ENCODE measurements at places on chromosomes 3 and 15.

DNA sequence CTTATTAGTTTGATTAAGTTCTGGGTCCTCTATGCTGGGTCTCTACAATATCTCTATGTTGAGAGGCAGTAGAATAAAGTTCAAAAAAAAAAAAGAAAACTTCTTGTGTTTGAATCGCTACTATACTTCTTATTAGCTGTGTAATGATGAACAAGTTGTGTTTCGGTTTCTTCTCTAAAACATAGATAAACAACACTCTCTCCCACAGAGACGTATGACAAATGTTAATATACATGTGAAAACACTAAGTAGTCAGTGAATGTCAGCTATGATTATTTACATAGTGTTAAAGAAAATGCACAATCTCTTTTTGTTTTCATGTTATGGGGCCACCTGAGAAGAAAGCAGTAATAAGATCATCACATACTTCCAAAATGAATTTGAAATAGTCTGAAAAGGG lies 45.3 kb downstream of the ACAP2 start:
- no peak for DNase-seq

DNA sequence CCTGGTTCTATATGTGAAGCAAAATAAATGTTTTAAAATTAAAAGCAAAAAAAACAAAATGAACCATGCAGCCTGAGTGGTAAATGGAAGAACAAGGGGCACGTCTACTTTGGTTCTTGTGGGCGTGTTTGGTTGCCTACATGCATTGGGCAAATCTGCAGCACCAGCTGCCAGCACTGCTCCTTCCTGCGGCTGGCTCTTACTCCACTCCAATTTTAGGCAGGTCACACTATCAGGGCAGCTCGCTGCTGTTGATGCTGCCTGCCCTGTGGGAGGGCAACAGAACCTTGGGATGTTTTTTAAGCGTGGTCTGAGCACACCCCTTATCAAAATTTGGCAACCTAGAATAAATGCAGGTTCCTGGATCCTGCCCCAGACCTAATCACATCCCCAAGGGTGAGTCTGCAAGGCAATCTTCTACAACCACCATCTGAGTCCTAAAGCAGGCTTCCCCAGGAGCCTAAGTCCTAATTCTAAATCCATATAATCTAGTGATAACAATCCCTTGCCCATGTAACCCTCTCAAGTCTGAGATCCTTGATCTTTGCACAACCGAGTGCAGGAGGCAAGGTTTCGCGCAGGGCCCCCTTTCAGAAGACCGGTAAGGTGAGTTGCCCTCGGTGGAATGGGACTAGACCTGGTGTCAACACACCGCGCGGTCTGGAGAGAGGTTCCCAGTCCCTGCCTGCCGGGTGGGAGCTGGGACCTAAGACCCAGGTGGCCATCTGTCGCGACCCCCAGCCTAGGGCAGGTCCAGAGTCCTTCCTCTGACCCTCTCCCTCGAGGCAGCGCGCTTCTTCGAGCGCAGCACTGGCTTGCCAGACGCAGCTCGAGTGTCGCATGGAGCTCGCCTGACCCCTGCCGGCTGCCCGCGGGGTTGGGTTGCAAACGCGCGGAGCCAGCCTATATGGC lies 15.9 kb downstream of the IVD start:
- DNase-seq, result peak; percentile 69

- DNase-seq, result no peak
These were observed 85.2 kb upstream of the CHL1 start for GRCh38 chr3:111143-112069.

DNA sequence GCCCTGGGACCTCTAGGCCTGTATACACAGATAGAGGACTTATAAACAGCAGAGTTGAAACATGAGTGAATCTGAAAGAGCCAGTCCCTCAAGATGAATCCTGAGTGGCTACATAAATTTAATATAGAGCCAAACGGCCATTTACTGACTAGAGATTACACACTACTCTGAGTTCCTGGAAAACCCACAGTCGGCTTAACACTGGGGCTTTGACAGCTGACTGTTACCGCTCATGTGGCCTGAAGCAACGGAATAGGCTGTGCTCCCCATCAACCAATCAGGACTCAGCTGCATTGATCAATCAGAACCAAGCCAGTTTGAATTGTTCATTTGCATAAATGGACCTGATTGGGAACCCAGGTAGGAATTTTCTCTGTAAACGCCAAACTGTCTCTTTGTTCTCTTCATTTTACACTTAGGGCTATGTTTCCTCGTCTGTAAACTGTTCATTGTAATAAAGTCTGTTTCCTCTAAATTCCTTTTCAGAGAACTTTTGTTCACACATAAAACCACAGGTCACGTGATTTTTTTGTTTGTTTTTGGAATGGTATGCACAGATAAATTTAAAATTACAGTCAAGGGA lies 40.5 kb downstream of the CCNL1 start:
- no peak for DNase-seq

DNA sequence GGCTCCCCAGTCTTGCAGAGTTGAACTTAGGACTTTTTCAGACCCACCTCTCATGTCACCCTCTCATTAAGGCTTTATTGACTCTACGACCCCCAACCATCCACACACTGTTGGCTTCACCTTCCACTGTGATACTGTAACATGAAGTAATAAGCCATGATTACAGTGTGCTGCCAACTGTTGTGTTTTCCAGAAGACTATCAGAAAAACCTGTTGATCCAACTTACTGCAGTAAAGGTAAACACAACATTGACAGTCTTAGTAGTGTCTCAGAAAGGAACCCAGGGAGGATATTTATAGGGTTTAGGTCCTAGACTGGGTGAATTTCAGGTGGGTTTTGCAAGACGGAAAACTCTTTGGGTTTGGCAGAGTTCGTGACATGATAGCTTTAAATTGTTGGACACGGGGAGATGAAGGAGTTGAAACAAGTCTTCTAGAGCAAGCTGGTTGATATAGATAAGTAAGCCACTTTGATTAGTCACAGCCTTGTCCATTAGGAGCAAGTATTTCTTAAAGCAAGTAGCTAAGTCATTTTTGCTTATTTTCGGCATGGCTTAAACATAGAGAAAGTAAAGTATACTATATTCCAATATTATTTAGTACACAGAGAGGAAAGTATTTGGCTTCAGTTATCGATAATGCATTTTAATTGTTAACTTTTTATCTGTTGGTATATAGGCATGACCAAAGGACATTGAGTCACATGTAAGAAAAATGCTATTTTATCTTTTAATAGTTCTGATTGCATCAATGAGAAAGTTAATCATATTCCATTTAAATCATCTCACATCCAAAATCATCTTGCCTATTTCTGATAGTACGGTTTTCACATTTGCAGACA lies 2.4 kb upstream of the COL6A5 start:
- no peak for DNase-seq

- DNase-seq, result no peak
These were observed 109.5 kb downstream of the RARB start for GRCh38 chr3:25537516-25537915.

- DNase-seq, result no peak
These were observed 84.4 kb downstream of the BDH1 start for GRCh38 chr3:197471221-197472010.

DNA sequence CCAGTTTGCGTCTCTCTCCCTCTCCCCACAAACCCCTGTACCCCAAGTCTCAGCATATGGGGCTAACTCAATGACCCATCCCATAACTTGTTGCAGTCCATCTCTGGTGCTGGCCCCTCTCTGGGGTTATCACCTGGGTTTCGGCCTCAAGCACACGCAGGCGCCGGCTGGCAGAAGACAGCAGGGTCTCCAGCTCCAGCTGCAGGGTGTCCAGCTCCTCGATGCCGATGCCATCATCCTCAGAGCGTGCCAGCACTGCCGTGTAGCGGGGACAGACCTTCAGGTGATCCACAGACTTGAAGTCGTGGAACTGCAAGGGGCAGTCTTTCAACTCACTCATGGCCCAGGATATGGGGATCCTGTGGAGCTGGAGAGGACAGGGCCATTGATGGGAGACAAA lies 1.1 kb downstream of the TADA3 start:
- DNase-seq, result no peak

DNA sequence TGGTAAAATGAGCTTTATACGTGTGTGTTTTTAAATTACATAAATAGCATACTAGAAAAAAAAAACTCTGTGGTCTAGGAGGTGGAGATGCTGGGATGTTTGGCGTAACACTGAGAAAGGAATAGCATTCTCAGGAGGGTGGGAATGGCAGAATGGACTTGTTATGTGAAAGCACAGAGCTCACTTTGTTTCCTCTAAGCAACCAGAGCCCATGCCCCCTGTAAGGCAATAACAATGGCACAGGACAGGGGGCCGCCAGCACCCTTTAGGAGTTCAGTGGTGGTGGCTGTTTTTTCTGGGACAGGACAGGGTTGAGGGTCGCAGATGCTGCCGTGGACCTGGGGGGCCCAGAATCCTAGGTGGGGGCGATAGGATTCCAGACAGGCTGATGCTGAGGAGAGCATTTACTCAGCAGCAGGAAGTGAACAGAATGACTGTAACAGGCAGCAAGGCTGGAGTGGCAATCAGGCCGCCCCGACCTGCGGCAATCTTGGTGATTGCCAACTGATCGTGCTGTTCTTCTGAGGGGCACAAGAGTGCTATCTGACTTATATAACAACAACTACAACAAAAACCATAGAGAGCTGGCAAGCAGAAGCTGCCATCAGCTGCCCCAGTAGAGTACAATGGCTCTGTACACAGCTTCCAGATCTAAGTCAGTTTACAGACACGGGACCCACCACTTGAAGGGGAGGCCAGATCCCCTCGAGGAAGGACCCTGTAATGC lies 160.4 kb downstream of the UACA start:
- no peak for DNase-seq

- DNase-seq, result no peak
These were observed 210.2 kb downstream of the TJP1 start for GRCh38 chr15:29612096-29612495.

GRCh38 chr15:79025201-79025600 lies 65.4 kb downstream of the RASGRF1 start:
- peak; percentile 36 for DNase-seq

- DNase-seq, result no peak
These were observed 295.3 kb upstream of the SLITRK3 start for GRCh38 chr3:165491487-165491886.

DNA sequence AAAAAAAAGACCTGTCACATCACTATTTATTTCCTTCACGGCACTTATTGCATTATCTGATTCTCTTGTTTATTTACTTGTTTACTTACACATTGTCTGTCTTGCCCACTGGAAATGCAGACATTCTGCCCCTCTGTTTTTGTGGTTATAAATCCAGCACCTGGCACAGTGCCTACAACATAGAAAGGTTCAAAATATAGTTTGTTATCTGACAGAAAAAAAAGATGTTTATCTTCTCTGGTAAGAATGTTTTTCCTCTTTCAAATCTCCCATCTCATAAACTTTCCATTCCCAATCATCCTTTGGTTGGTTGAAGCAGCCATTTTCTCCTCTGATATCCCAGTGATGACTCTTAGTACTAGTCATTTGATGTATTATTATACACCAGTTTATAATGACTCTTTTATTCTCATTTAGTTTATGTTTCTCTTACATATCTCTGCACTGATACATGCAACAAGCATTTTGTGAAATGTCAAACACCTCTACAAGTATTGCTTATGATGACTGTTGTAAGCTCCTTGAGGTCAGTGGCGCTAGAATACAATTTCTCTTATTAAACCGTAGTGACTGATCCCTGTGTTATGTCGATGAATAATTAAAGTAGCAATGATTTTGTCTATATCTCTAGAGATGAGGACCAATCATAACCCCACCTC lies 398.4 kb upstream of the TBL1XR1 start:
- no peak for DNase-seq

DNA sequence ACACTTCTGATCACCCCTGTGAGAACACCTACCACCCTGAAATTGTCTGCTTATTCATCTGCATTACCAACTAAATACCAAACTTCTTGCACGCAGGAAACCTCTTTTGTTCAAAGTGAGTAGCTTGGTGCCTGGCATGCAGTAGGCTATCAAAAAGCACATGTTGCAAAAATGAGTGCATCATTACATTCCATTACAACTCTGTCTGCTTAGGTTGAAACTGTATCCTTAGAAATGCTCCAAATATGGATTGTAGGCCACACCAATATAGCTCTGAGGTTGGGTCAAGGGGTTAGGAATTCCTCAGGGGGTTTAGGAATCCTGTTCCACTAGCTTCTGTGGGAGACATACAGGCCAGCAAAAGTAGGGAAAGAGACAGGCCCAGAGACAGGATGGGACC lies 107.2 kb downstream of the THRB start:
- DNase-seq, result no peak

DNA sequence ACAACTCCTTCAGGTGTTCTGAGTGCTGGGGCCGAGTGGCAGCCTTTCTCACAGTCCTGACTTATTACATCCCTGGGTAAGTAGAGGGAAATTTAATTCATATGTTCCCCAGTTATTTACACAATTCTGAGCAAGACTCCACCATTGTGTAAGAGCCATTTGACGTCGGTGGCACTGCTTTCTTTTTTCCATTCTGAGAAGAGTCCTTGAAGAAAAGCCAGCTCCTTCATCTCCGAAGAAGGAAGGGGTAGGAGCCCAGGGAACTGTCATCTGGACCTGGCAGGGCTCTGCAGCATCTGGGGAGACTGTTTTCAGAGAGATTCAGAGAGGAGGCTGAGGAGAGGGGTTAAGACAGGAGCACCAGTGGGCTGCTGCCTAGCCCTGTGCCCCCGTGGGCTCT lies 22.6 kb upstream of the MASP1 start:
- no peak for DNase-seq

- no peak for DNase-seq
These were observed 74.5 kb upstream of the LARS2 start for GRCh38 chr3:45313743-45314403.

DNA sequence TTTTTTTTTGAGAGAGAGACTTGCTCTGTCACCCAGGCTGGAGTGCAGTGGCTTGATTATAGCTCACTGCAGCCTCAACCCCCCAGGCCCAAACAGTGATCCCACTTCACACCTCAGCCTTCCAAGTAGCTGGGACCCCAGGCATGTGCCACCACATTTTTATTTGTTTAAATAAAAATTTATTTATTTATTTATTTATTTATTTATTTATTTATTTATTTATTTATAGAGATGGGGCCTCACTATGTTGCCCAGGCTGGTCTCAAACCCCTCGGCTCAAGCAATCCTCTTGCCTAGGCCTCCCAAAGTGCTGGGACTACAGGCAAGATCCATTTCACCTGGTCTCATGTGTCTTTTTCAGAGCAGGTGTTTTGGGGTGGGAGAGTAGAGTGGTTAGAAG lies 15.5 kb downstream of the CAPN3 start:
- no peak for DNase-seq

DNA sequence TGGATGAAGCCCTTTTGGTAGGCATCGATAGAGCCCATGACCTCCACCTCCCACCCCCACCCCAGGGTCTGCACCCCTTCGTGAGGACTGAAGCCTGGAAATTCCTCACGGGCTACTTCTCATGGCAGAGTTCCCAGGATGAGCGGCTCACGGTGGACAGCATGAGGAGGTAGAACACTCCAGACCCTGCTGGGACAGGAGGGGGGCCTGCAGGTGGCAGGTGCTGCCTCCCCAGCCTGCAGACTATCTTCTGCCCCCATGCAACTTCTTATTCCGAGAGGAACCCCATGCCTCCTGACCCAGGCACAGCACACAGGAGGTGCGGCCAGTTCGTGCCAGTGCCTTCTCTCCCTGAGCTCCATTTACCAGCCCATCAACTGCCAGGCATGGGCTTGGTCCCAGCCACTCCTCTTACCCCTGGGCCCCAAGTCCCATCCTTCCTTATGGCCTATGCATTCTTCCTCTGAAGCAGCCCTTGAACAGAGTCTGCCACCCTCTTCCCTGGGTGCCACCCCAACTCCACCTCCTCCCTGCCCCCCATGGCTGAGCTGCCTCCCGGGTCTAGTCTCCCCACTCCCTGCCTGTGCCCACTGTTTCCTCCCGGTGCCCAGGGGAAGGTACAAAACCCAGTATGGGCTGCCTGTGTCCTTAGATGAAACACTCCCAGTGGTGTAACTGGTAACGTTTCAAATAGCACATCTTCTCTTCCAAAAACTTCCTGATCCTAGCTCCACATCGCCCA lies 8.4 kb downstream of the TBC1D21 start:
- DNase-seq, result no peak

GRCh38 chr15:49860101-49860500 lies 239.3 kb downstream of the DTWD1 start:
- no peak for DNase-seq

All from GDM1 (cell line).